ENCODE measurements at places on chromosomes 7 and 10.

DNA sequence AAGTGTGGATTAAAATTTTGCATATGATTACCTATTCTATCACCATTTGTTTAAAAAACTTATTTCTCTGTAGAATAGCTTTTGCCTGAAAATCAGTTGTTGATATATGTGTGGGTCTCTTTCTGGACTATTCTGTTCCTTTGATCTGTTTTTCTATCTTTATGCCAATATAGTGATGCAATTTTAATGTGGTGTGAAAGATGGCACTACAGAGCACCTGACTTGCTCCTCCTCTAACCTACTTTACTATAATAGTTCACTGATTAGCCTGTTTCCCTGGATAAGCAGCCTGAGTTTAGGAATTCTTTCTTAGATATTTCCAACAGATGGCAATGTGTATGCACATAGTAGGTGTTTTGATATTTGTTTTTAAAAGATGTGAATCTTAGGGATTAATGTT is 294.5 kb downstream of the AUTS2 start:
- DNase-seq = no peak

DNA sequence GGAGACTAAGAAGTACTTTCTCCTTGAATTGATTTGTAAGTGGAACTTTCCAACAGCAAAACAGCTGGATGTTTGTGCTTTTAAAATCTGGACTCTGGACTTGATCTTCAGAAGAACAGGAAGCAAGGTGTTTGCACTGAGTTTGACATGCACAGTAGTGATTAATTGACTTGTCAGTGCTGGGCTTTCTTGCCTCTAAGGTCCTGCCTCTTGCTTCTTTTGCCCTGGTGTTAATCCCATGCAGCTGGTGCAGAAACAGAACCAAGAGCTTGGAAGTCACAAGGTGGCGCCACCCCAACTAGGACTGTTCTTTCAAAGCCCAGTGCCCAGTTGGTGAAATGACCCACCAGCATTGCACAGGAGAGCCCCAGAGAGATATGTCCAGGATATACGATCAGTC is 66.8 kb upstream of the SEPHS1 start:
- peak; percentile 74 for DNase-seq

DNA sequence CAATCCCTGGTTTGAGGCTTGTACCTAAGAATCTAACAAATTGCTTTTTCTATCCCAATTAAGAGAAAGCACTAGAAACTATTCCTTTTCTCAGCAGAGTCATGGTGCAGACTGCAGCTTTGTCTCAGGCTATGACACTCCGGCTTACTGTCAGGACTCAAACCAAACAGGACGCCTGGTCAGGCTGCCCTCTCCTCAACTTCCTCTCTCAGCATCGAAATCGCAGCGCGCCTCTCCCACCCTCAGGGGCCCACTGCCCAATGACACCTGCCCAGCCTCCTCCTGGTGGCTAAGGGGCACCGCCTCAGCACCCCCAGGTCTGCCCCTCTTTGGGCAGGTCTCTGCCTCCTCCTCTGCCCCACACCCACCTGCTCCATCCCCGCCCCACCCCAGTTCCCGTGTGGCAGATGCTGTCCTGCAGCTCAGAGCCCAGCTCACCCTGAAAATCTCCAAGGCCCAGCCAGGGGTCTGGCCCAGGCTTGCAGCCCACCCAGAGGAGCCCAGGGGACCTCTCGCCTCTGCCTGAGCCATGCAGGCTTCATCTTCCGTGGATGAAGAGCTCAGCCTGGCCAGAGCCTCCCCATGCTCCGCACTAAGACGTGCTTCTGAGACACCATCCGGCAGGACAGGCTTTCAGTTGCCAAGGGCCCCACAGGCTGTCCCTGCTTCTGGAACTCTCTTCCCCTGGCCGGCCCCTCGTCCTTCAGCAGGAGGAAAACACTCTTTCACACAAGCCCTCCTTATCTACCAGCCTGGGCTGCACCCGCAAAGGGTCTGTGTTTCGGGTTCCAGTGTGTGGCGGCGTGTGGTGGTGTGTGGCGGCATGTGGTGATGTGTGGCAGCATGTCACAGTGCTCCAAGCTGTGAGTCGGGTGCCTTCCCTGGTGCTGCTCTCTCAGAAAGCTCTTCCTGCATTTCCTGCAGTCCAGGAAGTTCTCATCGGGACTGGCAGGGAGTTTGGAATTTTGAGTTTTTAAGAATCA is 16.4 kb upstream of the PTPRN2 start:
- no peak for DNase-seq

GRCh38 chr10:130481936-130482335 is 345.7 kb downstream of the GLRX3 start:
- DNase-seq = no peak

GRCh38 chr7:73900286-73900685 is 39.3 kb downstream of the TMEM270 start:
- DNase-seq = no peak

DNA sequence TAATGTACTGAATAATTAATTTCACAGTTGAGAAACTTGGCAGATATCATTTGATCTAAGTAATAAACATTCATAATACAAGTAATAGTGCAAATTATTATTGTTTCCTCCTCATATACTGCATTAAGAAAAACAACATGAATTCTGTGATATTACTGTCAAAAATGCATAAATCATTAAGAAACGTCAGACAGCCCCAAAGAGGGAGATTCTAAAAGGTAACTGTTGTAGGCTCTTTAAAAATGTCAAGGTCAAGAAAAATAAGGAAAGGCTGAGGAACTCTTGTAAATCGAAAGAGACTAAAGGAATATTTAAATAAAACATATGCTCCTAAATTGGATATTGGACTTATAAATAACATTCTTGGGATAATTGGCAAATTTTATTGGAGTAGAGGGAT is 67.9 kb downstream of the CABCOCO1 start:
- no peak for DNase-seq

DNA sequence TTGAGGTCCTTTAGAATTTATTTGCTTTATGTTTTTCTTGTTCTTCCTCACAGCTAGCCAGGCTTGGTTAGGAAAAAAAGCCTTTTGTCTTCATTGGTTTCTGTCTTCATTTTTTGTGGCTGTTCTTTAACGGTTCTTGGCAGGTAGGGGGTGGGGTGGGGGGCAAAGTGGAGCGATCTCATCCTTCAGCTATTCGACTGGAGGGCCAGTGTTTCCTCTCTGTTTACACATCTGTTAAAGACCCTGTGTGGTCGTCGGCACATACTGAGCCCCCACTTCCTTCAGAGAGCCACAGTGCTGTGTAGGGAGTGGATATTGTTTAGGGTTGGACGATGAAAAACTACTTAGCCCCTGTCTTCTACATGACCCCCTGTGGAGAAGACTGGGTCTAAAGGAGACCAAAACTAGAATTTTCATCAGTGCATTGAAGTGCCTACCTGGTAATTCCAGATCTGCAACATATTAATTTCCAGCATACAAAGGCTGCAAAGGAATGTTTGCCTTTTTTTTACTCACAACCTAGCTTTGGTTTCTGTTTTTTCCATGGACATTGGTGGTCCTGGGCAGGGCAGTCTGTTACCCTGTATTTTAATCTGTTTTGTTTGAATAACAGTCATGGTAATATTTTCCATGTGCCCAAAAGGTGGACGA is 29.0 kb downstream of the PRPF18 start:
- DNase-seq = no peak

DNA sequence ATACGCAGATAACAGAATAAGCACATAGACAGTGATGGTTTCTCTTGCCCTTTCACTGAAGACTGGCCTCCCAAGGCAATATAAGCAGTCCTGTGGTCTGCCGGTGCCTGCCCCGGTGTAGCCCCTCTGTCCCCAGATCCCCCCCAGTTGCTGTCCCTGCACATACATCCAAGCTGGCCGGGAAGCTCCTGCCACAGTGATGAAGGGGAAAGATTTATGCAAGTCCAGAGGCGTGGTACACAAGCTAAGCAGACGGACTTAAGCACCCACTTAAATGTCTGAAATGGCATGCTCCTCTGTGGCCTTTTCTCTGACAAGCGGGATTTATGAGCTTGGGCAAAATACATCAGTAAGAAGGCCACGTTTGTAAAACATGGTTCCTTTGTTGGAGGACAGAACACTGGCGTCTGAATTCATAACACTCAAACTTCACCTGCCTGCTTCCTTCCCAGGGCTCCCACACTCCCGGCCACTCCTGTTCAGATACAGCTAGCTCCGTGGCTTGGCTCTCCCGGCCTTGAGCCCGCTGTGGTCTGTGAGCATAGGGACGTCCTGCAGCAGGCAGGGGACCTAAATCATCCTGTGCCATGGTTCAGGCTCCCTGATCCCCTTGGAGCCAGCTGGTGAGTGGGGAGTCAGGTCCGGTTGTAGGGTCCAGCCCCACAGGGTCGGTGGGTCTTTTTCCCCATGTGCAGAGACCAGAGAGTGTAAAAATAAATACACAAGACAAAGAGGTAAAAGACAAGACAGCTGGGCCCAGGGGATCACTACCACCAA is 61.7 kb upstream of the PPP2R2D start:
- DNase-seq = no peak

GRCh38 chr10:103931603-103932002 is 13.6 kb upstream of the STN1 start:
- no peak for DNase-seq

GRCh38 chr7:16130111-16131110 is 290.9 kb downstream of the CRPPA start:
- DNase-seq = no peak

GRCh38 chr7:54687462-54688212 is 71.4 kb downstream of the SEC61G start:
- DNase-seq = no peak

DNA sequence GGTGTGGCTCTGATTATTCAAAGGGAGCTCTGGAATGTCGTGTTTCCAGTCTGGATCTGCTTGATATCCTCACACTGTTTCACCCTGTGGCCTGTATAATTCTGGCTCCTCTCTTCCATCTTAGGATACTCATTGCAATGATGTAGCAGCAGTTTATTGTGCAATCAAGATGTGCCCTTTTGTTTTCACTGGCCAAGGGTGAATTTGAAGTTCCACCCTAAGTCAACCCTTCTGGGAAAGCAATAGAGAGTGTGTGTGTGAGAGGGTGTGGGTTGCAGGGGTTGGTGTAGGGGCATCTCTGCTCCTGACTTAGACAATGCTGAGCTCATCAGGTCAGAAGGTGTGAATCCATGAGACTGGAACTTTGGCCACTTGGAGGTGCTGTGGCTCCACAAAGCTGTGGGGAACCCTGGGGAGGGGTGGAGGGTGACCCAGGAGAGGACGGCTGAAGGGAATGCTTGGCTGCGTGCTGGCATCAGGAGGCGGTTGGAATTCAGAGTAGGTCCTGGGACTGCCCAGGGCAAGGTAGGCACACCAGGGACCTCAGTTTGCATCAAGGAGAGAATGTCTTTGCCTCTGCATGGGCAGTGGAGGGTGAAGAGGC is 118.0 kb upstream of the PRSS58 start:
- DNase-seq = no peak

DNA sequence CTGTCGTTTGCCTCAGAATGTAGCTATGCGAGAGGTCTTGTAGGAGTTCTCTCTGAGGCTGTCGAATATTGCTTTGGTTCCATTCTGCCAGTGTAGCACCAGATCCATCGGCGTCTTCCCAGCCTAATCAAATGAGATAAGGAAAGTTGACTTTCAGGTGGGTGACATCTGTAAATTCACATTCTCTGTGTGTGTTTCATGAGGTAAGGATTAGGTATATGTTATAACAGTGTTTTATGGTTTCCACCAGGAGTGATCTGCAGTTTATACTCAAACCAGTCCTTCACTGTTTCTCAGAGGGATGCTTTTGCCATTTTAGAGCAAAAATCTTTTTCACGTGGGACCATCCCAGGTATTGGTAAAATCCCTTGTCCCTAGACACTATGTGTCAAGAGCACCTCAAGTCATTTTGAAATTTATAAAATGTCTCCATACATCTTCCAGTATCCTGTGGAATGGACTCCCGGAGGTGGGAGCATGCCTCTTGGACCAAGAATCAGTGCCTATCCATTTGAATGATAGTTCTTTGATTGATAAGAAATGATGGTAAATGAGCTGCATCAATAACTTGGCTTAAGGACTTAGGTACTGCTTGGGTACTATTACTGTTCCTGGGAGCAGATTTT is 7.9 kb downstream of the ANKRD1 start:
- DNase-seq = no peak

DNA sequence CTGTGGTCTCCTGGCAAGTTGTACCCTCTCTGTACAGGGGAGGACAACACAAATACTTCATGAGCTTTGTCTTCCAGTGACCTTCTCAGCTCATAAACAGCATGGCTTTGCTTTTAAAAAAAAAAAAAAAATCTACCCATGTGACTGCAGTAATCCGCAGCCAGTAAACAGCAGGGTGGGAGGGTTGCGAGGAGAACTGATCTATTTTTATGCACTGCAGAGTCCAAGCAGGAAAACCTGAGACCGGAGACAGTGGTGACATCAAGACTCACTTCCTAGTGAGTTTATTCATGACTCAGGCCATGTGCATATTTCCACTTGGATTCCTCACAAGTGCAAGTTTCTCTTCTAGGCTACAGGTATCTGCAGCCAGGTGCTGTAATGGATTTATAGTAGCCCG is 127.9 kb downstream of the NRF1 start:
- peak; percentile 35 for DNase-seq

DNA sequence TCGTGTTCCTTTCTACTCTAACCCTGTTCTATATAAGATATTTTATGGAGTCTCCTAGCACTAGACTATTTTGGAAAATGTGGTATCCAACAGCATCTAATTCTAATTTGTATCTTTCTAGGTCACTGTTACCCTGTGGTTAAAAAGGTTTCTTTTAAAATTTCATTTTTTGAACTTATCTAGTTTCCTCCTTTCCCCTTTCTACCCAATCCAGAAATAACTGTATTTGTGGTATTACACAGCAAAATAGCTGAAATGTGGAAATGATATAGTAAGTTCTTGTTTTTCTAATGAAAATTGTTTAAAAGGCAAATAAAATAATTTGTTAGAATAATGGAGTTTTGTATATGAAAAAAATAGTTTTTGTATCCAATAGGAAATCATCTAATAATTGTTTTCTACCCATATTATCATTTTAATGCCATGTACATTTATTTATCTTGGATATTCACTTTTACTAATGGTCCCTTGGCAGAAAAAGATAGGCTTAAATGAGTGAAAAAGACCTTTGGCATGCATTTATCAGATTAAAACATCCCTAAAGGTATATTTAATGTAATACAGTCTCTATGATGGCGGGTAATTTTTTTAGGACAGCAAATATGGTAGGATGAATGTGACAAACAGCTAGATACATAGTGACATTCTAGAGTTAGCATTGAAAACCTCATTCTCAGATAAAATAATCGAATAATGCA is 175.5 kb upstream of the PLXDC2 start:
- no peak for DNase-seq

DNA sequence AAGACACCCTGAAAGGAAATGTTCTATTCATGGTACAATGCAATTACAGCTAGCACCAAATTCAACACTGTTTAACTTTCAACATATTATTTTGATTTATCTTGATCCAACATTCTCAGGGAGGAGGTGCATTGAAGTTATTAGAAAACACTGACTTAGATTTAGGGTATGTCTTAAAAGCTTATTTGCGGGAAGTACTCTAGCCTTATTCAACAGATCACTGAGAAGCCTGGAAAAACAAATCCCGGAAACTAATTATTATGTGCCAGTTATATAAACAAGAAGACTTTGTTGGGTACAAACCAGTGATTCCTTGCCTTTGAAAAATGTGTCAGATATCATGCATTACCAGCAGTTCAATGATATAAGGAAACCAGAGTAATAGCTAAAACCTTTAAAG is 160.1 kb downstream of the CFTR start:
- DNase-seq = no peak
